A172 (cell line): ENCODE measurements at places on chromosomes 2 and 18. TPM values are rescaled to one million over a fixed set of nuclear protein-coding genes. Genes with fewer than 3 reads are reported as not detected.

Gene RAB27B
- total RNA-seq = 7.6 and 9.9 TPM in 2 replicates

- DNase-seq = no peak
These were observed 119.4 kb downstream of the LPIN1 start for GRCh38 chr2:11865805-11866204.

GRCh38 chr2:163466331-163467250 lies 269.2 kb downstream of the FIGN start:
- no peak for DNase-seq

GRCh38 chr2:74007711-74008110 lies 23.0 kb downstream of the TET3 start:
- DNase-seq = no peak

GRCh38 chr18:74579496-74580065 lies 18.1 kb upstream of the ZNF407 start:
- DNase-seq = no peak

Gene MARCO
- not detected in 2 replicates for total RNA-seq

GRCh38 chr18:79899609-79900445 lies 51.6 kb downstream of the SLC66A2 start:
- no peak for DNase-seq
